ENCODE measurements at places on chromosomes 13 and 19.

DNA sequence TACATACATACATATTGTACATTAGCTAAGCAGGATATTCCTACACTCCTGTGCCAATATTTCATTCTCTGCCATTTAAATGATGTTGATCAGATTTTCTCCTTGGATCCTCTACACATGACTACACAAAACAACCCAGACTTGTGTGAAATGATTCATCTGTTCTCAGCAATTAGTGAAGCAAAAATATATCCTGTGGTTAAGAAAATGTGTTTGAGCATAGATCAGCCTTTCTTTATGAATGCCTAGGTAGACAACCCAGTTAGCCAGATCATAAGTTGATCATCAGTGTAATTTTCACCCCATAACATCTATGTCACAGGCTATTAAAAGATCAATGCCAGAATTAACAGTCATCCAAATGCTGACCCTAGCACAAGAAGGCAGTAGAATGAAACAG is 275.2 kb upstream of the EDNRB start:
- peak; percentile 16 for DNase-seq

DNA sequence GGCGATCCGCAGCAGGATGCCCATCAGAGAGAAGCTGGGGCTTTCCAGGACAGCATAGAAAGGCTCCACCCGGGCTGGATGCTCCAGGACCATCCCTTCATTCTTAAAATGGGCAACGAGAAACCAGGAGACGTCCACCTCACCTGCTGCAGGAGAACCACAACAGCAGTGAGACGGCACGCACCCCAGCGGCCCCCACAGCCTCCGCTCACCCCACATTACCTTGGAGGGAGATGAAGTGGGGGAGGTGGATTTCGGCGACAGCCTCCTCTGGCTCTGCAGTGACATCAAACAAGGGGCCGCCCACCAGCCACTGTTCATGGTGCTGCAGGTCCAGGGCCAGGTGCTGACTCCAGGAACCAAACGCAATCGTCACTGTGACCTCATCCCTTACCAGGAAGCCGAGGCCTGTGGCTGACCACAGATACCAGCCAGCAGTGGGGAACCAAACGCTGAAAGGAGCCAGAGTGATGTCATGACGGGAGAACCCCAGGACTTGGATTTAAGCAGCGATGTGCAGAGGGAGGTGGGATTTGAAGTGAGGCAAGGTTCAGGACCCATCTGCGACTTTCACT is 25.1 kb downstream of the CARD8 start:
- DNase-seq = no peak

- no peak for DNase-seq
Measured at GRCh38 chr13:51156648-51157047, 45.6 kb upstream of the C13orf42 start.

DNA sequence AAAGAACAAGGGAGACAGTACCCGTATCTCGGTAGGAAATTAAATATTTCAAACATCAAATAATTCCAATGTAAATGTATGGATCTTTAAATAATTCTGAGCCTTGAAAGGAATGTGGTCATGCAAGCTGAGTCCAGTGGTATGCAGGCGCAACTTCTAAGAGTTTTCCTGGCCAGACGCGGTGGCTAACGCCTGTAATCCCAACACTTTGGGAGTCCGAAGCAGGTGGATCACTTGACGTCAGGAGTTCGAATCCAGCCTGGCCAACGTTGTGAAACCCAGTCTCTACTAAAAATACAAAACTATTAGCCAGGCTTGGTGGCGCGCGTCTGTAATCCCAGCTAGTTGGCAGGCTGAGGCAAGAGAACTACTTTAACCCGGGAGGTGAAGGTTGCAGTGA is 1.1 kb upstream of the ZNF845 start:
- no peak for DNase-seq

GRCh38 chr19:19911150-19911549 is 10.4 kb downstream of the ZNF93 start:
- no peak for DNase-seq

DNA sequence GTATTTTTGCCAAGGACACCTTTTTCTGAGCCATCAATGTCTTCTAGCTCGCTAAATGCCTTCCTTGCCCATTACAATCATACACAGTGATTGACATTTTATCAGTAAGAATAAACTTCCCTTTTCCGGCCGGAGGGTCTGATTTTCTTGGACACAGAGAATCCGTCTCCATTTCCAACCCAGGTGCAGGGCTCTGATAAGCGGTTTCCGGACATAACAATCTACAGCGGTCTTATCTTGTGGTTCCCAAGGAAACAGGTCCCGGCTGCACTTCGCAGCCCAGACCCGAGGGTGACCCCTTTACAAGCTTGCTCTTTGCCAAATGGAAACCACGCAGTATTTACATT is 5.1 kb upstream of the ZNF77 start:
- DNase-seq = no peak

GRCh38 chr13:67147342-67148133 is 82.6 kb downstream of the PCDH9 start:
- peak; percentile 88 for DNase-seq

GRCh38 chr19:1883784-1884183 is 1.5 kb downstream of the ABHD17A start:
- no peak for DNase-seq

DNA sequence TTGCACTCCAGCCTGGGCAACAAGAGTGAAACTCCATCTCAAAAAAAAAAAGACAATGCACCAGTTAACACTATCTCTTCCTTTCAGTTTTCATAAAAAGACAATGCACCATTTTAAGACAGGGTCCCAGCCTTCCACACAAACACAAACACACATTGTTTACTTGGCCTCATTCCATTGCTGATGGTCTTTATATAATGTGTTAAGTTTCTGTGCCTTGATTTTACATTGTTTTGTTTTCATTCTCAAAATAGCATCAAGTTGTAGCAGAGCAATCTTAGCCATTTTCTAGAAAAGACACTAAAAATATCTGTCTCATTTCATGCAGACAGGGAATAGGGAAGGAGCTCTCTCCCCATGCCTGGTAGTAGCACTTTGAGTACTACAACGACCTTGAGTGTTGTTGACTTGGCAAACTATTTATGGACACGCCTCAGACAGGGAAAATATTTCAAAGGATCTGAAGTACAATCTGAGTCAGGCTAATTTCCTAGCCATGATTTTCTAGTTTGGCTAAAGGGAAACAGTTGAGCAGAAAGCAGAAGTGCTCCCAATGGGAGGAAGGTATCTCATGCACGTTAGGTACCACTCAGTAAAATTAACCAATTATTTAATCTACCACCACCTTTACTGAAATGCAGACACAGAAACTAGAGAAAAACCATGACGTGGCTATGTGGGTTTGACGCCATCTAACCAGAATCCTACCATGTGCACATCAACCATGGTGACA is 120.6 kb downstream of the ABCC4 start:
- DNase-seq = no peak

DNA sequence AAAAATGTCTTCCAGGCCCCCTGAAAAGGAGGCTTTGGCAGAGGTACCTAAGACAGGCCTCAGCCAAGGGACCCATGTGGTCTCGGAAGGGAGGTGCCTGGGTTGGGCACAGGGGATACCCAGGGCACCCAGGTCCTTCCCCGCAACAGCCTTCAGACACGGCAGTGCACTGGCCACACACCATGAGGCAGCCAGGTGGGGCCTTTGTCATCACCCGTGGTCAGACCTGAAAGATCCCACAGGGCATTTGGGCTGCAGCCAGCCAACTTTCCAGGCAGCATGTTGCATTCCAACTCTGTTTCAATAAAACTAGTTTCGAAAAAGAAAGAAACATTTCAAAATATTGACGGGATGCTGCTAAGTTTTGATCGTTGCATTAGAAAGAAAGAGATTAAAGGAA is 4.7 kb upstream of the TUBGCP3 start:
- DNase-seq = no peak

DNA sequence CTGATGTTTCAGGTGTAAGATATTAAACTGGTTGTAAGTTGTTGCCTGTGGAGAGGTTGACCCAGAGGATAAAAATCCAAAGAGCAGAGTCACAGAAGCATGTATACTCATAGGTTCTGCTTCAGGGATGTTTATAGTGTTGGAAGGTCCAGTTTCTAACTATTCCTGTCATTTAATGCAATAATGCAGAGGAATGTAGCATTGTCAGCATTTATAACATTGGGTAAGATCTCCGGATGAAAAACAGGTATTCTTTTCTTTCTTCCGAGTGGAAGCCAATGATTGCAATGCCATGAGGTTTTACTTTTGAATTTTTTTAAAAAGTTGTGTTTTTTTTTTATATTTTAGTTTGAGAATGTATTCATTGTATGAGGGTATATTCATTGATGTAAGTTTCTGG is 771.0 kb downstream of the PCDH9 start:
- DNase-seq = no peak

GRCh38 chr19:39924952-39925351 is 9.5 kb downstream of the FCGBP start:
- no peak for DNase-seq

DNA sequence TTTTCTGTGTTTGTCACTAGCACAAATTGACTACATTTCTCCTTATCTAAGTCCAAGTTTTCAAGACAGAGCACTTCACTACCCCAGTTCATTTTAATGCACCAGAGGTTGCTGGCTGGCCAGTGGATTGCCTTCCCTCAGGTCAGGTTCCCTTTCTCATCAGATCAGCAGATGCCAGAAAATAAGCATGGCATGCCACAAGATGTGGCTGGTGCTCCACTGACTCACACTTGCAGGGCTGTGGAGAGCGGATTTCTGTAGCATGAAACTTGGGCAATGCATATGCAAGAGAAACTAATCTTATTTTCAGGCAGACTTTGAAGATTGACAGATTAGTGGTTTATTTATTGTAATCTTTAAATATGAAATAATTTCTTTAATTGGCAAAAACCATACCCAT is 79.5 kb downstream of the RUBCNL start:
- DNase-seq = peak; percentile 12

DNA sequence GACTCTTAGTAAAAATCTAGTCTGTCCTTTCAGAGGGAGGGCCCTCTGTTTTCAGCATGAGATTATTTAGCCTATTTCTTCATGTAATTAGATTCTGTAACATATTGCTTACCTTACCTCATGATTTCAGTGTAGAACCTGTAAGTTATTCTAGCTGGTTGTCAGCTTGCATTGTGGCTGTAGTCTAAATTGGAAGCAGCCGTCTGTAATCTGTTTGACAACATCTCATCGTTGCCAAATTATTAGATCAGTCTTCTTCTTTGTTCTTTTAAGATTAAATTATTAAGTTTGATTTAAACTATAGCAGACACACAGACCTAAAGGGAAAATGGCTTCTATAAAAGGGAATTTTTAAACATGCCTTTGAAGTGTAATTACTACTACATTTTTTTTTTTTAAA is 34.8 kb downstream of the SLAIN1 start:
- DNase-seq = no peak

DNA sequence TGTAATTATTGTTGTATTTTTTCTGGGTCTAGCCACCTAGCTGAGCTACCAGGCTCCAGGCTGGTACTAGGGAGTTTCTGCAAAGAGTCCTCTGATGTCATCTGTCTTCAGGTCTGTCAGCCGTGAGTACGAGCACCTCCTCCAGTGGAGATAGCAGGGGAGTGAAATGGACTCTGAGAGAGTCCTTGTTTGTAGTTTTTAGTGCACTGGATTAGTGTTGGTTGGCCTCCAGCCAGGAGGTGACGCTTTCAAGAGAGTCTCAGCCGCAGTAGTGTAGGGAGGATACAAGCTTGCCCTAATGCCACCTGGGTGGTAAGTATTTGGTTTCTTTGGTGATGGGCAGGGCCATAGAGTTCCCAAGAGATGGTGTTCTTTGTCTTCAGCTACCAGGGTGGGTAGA is 384.8 kb downstream of the SLC7A1 start:
- no peak for DNase-seq

DNA sequence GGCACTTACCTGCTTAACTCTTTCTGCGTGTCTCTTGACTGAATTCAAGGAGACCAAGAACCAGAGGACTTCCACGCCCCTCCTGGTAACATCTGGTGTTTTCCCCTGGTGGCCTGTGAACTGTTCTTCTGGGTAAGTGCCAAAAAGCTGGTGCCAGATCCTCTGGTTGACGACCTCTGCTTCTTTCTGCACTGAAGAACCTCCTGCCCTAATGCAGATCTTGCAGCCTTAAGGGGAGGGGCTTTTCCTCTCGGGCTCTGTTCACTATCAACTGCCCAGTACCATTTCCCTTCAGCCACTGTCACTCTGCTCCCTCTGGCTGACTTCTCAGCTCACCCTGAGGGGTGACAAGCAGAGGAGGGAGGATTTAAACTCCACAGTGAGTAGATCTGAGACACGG is 6.1 kb upstream of the ERVV-1 start:
- DNase-seq = no peak

- no peak for DNase-seq
Measured at GRCh38 chr13:108702171-108702570, 72.8 kb downstream of the MYO16 start.

GRCh38 chr13:110499621-110500281 is 61.8 kb downstream of the RAB20 start:
- DNase-seq = peak; percentile 80

GRCh38 chr19:16604615-16605014 is 23.4 kb downstream of the MED26 start:
- DNase-seq = no peak

GRCh38 chr13:49560270-49561061 is 24.9 kb downstream of the RCBTB1 start:
- DNase-seq = no peak

- no peak for DNase-seq
Measured at GRCh38 chr19:44960906-44961728, 5.9 kb downstream of the CLPTM1 start.

- no peak for DNase-seq
Measured at GRCh38 chr19:35462476-35462953, 14.5 kb downstream of the FFAR2 start.

GRCh38 chr19:38011426-38011825 is 104.4 kb downstream of the SIPA1L3 start:
- DNase-seq = no peak
